ENCODE measurements at places on chromosomes 7 and 10. TPM values are rescaled to one million over a fixed set of nuclear protein-coding genes. Genes with fewer than 3 reads are reported as not detected.

DNA sequence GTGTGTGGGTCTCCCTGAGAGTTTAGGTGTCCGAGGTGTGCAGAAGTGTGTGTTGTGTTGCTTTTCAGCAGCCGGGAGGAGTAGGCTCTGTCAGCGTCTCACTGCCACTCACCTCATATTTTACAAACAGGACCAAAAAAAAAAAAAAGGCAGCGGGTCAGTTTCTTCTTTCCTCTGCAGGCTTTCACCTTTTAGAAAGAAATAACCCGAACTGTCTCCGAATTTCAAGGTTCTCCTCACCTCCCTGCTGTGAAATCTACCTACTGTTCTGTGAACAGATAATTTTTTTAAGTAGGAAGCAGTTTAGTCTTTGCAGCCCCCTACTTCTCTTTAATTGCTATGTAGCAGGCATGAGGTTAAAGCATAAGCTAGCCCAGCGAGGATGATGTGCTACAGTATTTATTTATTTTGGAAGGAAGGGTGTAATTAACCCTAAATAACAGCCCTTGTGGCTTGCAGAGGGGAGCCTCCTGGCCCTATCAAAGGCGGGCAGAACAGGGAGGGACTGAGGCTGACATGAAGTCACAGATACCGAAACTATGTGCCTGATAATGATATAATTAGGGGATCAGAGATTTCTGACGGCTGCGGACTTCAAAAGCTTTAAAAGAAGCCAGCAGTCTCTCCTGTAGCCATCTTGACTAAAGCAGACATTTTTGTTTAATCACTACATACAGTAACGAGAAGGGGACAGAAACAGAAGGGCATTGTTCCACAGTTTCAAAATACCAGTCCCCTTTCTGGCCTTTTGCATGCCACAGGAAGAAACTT lies 1.6 kb downstream of the BAMBI start:
- H3K27me3 ChIP-seq: peaks cover 78% of the 10 kb centered on the region
- H3K4me1 ChIP-seq: peaks cover 36% of the 10 kb centered on the region
- no peak overlapping the region for H3K27ac ChIP-seq
- DNase-seq: peak; percentile 47
- no peaks in the 10 kb centered on the region for H3K36me3 ChIP-seq

GRCh38 chr7:94739180-94739579 lies 83.2 kb upstream of the SGCE start:
- no peaks in the 10 kb centered on the region for H3K36me3 ChIP-seq
- H3K4me1 ChIP-seq: peaks cover 4% of the 10 kb centered on the region
- no peak for DNase-seq
- no peak overlapping the region for H3K4me3 ChIP-seq
- no peak overlapping the region for H3K27ac ChIP-seq

- H3K4me3 ChIP-seq: no peak overlapping the region
- no peak overlapping the region for H3K27ac ChIP-seq
- H3K4me1 ChIP-seq: no peaks in the 10 kb centered on the region
- H3K27me3 ChIP-seq: no peaks in the 10 kb centered on the region
- no peaks in the 10 kb centered on the region for H3K36me3 ChIP-seq
Measured at GRCh38 chr10:112775381-112775780, 174.7 kb upstream of the TCF7L2 start.

The HMX3 gene
- total RNA-seq: 0.12 TPM

DNA sequence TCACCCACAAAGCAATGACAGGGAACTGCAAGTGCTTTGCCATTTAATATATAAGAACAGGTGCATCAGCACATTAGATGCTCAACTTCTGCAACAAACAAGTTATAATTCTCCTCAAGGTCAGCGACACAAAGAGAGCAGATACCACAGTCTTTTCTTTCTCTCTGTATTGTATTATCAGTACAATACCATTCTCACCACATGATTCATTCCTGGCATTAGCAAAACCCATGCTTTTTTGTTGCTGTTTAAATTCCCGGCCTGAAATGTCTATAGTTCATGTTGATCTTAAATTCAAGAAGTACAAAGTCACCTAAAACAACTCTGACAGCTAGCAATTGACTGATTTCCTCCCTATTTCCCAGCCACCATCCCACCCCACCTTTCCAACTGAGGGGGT lies 111.8 kb upstream of the FEZF1 start:
- H3K27ac ChIP-seq: peak overlapping the region; percentile 32
- no peak overlapping the region for H3K4me3 ChIP-seq
- H3K4me1 ChIP-seq: peaks cover 42% of the 10 kb centered on the region
- DNase-seq: no peak

DNA sequence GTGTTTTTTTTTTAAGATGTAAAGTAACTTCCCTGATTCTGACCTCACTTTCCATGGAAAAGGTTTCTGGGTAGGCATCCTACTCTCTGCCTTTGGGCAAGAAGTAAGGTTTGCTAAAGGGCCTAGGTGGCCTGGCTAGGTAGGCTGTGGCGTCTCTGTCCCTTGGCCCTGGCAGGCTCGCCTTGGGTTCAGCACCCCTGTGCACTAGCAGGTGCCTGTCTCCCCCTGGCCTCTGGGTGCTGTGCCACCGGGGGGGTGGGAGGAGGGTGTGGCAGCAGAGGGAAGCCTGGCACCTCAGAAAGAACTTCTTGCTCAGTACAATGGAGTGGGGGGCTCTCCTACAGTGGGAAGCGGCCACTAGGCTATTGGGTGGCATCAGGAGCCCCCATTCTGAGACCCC lies 14.0 kb downstream of the TECPR1 start:
- no peaks in the 10 kb centered on the region for H3K36me3 ChIP-seq
- peaks cover 6% of the 10 kb centered on the region for H3K4me1 ChIP-seq
- no peak overlapping the region for H3K27ac ChIP-seq
- H3K27me3 ChIP-seq: no peaks in the 10 kb centered on the region
- no peak for DNase-seq

- H3K36me3 ChIP-seq: no peaks in the 10 kb centered on the region
- H3K27me3 ChIP-seq: no peaks in the 10 kb centered on the region
- DNase-seq: peak; percentile 37
- H3K4me3 ChIP-seq: no peak overlapping the region
Measured at GRCh38 chr10:109780997-109781396, 142.3 kb downstream of the XPNPEP1 start.

DNA sequence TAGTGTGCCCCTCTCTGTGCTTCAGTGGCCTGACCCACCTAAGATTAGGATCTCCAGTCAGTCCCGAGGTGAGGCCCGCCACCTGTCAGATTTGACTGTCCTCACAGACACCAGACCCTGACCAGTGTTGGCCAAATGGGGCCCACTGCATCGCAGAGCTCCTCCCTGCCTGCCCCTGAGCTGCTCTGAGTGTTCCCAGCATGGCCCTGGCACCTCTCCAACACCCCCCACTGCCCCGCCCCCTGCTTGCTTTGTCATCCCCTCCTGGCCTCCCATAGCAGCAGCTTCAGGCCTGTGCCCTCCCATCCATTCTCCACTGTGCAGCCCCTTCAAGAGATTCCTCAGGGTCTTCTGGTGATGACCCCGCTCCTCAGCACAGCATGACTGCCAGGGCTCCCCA lies 67.6 kb downstream of the C10orf120 start:
- no peak for DNase-seq
- H3K27me3 ChIP-seq: no peaks in the 10 kb centered on the region
- H3K36me3 ChIP-seq: no peaks in the 10 kb centered on the region
- no peak overlapping the region for H3K4me3 ChIP-seq
- H3K27ac ChIP-seq: no peak overlapping the region
- no peaks in the 10 kb centered on the region for H3K4me1 ChIP-seq

- H3K36me3 ChIP-seq: no peaks in the 10 kb centered on the region
- H3K4me3 ChIP-seq: no peak overlapping the region
- H3K27me3 ChIP-seq: no peaks in the 10 kb centered on the region
- no peak overlapping the region for H3K27ac ChIP-seq
Measured at GRCh38 chr7:99938296-99938695, 8.9 kb upstream of the GJC3 start.

The SPDYE2 gene
- total RNA-seq: not detected

The OPTN gene
- total RNA-seq: 13.9 TPM

GRCh38 chr10:120480065-120480600 lies 23.1 kb downstream of the PLPP4 start:
- H3K36me3 ChIP-seq: no peaks in the 10 kb centered on the region
- no peak overlapping the region for H3K4me3 ChIP-seq
- H3K4me1 ChIP-seq: no peaks in the 10 kb centered on the region
- no peak overlapping the region for H3K27ac ChIP-seq
- H3K27me3 ChIP-seq: no peaks in the 10 kb centered on the region

- no peak overlapping the region for H3K4me3 ChIP-seq
- H3K27ac ChIP-seq: no peak overlapping the region
- no peaks in the 10 kb centered on the region for H3K27me3 ChIP-seq
Measured at GRCh38 chr7:38105874-38106483, 72.1 kb upstream of the STARD3NL start.

- DNase-seq: no peak
- no peak overlapping the region for H3K4me3 ChIP-seq
- no peak overlapping the region for H3K27ac ChIP-seq
- no peaks in the 10 kb centered on the region for H3K36me3 ChIP-seq
- H3K4me1 ChIP-seq: no peaks in the 10 kb centered on the region
Measured at GRCh38 chr7:108598914-108599580, 29.4 kb downstream of the DNAJB9 start.

The CRYGN gene
- total RNA-seq: not detected

The NEURL1 gene
- total RNA-seq: 0.06 TPM

The CPA1 gene
- not detected for total RNA-seq

The KLF14 gene
- not detected for total RNA-seq

DNA sequence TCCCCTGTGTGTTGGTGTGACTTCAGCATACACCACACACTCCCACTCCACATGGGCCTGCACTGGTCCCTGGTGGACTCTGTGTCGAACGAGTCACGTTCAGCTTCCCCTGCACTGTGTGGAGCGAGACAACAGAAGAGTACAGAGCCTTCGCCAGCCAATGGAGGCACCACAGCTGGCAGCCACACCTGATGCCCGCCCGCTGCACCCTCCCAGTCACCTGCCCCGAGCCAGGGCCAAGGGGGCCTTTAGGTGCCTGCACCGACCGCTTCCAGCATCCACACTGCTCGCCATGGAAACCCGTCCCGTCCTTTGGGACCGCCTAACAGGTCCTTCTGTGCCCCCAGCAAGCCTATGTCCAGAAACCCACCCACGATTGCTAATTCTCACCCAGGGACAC lies 9.2 kb downstream of the FOXL3 start:
- no peaks in the 10 kb centered on the region for H3K36me3 ChIP-seq
- DNase-seq: no peak

Data from neural progenitor cell (in vitro differentiated cells).